WTC11 (cell line): ENCODE measurements at places on chromosomes 3 and 15.

DNA sequence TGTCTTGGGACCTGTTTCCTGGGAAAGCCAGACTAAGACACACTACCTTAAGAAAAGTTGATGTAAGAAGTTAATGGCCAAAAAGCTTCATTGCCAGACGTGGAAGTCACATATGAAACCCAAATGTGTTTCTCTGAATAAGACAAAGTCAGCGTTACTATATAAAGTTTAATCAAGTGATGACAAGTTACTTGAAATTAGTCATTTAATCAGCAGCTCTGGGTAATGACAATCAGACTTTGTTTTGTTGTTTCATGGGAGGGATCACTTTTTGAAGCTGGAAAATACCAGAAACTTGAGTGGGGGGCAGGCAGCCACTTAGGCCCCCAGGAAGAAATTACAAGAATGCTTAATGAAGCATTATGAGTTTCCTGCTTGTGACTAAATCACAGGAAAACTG, 218.6 kb downstream of the PTPRG start:
- DNase-seq: no peak

DNA sequence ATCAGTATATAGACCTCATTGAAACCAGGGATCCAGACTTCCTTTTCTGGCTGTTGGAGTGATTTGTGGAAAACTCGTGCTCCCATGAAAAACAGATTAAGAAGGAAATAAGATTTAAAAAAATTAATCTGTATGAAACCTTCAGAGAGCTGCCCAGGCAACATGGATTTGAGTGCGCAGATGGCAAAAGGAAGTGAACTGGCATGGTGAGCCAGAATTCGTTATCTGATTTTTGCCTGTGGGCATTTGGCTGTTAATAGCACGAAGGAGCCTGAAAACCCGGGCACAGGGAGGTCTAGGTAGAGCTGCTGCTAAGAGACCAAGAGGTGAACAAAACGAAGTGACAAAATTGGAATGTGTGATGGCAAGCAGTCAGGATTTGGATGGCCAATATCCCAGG, 19.1 kb upstream of the SPINK8 start:
- DNase-seq: no peak

DNA sequence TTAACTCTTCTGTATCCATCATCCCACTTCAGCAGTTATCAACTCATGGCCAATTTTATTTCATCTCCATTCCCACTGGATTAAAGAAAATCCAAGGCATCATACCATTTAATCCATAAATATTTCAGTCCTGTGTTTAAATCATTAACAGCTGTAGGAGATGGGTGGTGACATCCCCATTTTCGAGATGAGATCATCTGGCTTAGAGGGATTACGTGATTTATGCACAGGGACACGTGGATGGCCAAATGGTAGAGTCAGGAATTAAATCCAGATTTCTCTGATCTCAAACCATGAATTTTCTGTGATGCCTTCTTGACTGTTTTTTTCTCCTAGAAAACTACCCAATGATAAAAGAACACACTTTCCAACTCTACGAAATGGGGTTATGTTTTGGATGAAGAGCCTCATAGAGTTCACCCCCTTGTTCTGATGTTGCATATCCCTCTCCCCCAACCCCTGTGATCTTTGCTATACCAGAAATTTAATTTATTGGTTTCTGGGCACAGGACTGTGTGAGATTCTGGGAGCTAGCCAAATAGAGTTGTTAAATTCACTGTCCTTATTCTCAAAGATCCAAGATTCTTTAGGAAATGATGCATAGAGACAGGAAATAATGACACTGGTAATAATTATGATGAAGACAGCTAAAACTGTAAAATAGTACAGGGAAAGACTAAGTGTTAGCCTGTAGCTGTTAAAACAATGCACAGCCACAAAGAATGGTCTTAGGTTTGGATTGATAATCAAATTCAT, 7.4 kb downstream of the ZNF589 start:
- DNase-seq: no peak

DNA sequence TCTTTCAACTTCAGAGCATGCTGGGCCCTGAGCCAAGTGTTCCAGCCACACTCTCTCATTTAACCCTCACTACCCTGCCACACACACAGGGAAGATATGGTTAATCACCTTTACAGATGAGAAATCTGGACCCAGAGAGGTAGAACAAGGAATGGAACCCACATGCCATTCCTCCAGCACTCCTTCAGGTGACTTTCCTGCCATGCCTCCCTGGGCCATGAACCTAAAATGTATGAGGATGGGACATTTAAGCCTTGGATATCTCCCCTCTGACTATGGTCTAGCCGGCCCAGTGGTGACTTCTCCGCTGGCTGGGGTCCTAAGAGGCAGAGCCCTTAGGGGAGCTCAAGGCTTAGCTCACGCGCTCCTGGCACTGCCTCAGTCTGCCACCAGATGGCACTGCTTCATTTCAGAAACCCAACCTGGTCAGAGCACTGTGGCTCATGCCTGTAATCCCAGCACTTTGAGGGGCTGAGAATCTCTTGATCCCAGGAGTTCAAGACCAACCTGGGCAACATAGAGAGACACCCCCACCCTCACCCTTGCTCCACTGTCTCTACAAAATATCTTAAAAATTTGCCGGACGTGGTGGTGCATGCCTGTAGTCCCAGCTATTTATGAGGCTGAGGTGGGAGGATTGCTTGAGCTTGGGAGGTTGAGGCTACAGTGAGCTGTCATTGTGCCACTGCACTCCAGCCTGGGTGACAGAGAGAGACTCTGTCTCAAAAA, 2.2 kb upstream of the DCAF1 start:
- DNase-seq: peak; percentile 93

DNA sequence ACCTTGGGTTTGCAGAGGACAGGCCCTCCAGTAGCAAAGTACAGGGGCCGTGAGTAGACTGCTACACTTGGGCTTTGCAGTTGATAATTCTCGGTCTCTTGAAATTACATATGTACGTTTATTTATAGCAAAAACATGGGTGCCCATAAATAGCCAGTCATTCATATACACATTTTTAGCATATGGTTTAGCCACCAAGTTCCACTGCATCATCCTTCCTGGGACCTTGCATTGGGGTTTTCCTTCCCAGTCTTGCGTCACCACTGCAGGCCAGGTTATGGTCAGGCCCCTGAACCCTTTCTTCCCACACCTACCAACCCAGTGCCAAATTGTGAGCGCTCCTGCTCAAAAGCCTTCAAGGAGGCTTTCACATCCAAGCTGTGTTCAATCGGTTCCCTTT, 12.7 kb downstream of the KLHL25 start:
- DNase-seq: no peak

- no peak for DNase-seq
Observed at GRCh38 chr3:175082631-175083030, 223.5 kb downstream of the NAALADL2 start.

DNA sequence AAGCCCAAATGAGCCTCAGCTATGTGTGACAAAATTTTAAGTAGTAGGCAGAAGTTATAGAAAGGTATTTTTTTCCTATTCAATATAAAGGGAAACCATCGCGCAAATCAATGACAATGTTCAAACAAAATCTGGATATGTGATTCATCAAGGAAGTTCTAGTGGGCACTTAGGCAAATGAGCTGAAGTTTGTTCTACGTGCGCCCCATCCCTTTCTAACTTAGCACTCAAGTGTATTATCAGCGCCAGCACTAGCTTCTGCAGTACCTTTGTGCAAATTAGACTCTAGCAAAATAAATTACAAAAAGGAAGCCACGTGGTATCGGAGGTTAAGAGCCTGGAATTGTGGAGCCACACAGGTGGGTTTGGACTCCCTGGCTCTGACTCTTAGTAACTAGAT, 91.1 kb downstream of the TBL1XR1 start:
- DNase-seq: no peak

- DNase-seq: no peak
Observed at GRCh38 chr15:90890839-90891238, 6.5 kb downstream of the FES start.

DNA sequence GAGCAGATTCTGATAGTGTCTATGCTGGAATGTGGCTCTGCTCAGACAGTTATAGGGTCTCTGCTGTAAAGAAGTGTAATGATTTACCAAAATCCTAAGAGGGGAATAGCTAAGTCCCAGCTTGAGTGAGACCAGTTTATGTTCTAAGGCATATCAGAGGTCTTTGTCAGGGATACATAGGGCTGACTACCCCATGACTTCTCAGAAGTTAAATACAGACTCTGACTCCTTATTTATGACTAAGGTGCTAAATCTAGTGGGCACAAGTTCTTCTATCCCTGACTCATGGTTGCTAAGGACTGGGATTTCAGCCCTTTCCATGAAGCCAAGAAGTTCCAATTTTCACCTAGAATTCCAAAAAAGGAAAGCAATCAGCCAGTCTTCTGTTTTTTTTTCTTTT, 192.6 kb upstream of the POU1F1 start:
- no peak for DNase-seq

- DNase-seq: peak; percentile 15
Observed at GRCh38 chr3:143847787-143848631, at the start of gene SLC9A9. Gene SLC9A9 (minus strand): TSS chr3:143848468. CDS start chr3:143848322, 146 bp downstream.

DNA sequence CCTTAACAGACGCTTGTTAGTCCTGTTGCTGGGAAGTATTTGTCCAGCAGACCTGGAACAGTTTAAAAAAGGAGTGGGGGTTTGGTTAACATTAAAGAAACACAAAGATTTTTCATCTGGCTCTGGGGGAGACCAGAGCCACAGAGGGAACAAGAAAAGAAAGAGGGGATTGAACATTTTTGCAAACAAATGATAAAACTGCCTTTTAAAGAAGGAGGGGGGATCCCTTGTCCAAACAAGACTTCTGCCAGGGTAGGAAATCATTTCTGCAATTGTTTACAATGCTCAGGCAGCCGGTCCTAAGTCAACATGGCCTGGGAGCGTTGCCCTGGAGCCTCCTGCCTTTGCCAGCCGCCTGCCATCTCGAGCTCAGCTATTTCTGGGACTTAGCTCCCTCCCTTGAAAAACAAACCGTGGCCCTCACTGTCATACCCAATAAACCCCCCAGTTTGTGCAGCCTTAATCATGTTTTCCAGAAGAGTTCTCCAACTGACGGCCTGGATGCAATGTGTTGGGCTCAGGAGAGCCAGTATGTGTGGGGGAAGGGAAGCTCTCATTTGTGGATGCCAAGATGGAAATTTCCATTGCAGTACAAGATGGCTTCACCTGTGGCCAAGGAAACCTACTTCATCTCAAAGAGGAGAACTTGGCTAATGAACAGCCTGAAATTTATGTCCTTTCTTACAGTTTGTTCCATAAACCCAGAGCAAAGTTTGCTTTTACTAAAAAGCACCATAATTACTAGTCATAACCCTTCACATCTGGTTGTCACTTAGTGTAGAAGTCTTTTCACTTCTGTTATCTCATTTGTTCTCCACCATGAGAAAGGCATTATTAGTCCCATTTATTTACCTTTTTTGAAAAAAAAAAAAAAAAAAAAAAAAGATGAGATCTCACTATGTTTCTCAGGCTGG, 75.9 kb upstream of the RNU6-1 start:
- no peak for DNase-seq

- DNase-seq: no peak
Observed at GRCh38 chr3:186219211-186219638, 110.3 kb upstream of the ETV5 start.

DNA sequence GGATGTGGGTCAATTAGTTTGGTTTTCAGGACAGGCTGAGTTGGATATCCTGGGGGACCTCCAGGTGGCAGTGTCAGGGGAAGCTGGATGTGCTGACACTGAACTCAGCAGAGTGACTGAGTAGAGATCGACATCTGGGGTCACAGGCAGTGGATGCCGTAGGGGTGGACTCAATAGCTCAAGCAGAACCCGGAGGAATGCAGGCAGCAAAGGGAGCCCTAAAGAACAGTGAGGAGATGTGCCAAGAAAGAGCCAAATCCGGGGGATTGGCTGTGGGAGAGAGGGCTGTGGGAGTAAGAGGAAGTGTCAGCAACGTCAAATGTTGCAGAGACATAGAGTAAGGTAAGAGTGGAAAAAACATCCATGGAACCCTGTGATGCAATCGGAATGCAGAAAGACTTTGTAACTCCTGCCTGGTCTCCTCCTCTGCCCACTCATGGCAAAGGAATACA, 11.6 kb downstream of the CCR5AS start:
- peak; percentile 22 for DNase-seq

DNA sequence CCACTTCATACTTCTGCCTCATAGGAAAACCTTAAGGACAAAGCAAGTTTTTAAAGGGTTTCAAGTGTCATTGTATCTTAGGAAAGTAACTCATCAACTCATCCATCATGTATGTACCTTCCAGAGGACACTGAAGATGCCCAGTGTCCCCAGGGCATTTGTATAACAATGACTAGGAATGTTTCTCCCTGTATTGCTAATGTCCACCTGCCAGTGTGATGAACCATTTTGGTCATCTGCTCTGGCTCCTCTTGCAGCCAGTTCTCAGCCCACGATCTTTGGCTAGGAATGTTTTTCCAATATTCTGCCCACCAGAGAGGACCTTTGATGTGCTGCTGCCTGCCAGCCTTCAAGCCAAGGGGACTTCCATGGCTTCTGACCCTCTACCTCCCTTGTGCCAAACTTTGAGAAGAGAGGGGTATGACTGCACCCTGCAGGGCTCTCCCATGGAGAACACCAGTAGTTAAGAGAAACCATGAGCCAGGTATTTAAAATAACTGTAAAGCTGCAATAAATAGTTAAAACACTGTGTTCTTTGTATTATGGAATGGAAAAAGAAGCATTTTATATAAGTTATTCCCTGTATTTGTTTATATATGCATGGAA, 11.4 kb downstream of the LMOD3 start:
- DNase-seq: no peak

GRCh38 chr3:127368186-127369032, 80.6 kb upstream of the PRR20G start:
- DNase-seq: no peak

DNA sequence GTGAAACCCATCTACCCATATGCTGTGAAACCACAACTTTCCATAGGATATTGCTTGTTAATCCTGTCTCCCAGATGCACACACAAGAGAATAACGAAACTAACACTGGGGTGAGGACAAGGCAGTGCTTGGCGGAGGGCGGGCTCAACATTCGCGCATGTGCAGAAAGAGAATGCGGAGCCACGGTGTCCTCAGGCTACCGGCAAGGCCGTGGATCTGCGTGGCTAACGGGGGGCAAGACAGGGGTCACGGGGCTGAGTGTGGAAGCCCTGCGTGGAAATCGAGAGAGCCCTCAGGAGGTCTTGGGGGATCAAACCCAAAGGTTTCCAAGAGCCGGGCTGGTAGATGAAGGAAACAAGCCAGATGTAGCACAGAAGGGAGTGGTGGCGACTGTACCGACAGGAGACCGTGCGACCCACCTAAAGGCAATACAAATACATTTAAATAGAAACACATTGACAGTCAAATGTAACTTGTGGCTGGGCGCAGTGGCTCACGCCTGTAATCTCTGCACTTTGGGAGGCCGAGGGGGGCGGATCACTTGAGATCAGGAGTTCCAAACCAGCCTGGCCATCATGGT, 48.5 kb upstream of the TRA2B start:
- DNase-seq: no peak
